ENCODE measurements at places on chromosomes 3 and 15.

DNA sequence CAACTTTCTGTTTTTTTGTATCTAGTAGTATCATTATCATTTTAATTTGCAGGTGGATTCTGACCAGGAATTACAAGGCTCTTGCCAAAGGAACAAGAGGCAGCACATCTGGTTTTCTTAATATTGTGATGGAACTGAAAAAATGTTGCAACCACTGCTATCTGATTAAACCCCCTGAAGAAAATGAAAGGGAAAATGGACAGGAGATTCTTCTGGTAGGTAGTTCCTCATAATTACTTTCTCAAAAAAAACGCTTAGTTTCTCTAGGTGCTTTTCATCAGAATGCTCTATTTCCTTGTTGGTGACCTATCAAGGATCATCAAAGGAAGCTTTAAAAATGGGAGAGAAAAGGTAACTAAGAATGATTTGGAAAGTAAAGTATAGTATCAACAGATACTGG lies 71.6 kb downstream of the CHD2 start:
- no peak for DNase-seq

DNA sequence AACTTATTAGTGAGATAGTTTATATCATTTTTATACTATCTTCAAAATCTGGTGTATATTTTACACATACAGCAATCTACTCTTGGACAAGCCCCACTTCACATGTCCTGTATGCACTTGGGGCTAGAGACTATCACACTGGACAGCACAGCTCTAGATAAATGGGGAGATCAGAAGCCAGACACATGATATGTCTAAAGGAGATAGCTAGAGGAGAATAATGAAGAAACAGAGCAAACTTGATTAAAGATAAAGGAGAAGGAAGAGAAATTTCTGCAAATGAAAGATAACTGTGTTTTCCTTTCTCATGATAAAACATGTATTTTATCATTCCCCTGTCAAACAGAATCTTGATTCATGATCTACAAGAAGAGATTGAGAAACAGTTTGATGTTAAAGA lies 13.0 kb downstream of the CPA3 start:
- DNase-seq, result no peak

DNA sequence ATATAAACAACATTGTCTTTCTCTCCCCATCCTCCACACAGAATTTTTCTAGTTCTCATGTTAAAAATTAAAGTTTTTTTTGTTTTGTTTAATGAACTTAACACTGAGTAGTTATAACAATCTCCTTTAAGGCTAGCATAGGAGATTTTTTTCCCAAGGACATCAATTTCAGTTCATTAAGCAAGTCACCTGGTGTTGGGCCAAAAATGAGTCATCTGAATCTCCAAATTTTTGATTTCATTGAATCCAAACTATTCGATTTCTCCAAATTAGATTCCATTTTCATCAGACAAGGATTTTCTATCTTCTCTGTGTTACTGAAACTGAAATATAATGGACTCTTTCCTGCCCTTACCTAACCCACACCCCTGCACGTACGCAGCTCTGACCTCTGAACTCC lies 631.4 kb upstream of the MDFIC2 start:
- DNase-seq, result no peak

DNA sequence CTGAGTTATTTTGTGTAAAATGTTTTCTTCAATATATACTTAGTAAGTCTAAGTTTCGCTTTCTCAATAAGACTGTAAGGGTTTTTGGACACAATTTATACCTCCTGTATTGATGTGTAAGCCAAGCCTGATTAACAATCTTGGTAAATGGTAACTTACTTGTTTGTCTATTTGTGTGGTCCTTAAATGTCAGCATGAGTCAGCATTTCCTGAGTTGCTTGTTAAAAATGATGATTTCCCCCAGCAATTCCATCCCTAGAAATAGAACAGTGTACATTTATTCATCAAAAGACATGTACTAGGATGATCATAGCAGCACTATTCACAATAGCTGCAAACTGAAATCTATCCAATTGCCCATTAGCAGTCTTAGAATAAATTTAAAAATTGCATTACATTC lies 53.4 kb upstream of the LRIG1 start:
- no peak for DNase-seq

DNA sequence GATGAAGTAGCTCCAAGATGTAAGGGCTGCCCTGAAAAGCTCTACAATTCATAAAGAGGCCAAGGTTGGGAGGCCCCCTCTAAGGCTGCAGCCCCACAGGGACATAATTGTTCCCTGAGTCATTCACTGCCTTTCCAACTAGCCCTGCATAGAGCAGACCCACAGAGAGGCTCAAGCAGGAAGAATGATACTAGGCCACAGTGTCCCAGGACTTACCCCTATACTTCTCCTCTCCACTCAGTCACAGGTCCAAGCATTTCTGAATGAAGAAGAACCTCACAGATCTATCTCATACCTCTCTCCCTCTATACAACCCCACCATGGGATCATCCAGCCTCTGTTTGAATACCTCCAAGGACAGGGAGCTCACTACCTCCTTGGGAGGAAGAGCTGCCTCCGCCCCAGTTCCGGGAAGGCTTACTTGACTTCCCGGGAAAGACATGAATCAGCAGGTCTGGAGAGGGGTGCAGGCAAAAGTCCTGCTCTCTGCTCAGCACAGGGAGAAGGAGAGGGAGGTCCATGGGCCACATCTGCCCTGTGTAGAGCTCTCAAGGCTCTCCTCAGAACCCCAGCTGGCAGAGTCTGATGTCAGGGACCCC lies 6.9 kb upstream of the SKIC8 start:
- no peak for DNase-seq

DNA sequence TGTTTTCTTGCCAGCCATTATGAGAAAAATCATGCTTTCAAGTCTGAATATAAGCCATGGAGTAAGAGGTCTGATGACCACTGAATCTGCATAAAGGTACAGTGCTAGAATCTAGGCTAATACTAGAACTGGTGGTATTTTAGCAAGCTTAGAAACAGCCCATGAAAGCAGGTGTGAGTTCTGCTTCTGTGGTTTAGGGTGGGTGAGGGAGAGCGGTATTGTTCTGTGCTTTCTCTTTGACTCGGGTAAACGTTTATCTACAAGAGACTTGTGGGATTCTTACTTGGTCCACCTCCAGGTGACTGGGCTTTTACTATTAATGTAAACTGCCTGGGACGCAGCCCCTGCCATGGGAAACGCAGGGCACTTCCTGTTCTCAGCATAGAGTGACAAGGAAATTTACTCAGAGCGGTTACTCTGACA lies 55.2 kb downstream of the PGPEP1L start:
- DNase-seq, result no peak

DNA sequence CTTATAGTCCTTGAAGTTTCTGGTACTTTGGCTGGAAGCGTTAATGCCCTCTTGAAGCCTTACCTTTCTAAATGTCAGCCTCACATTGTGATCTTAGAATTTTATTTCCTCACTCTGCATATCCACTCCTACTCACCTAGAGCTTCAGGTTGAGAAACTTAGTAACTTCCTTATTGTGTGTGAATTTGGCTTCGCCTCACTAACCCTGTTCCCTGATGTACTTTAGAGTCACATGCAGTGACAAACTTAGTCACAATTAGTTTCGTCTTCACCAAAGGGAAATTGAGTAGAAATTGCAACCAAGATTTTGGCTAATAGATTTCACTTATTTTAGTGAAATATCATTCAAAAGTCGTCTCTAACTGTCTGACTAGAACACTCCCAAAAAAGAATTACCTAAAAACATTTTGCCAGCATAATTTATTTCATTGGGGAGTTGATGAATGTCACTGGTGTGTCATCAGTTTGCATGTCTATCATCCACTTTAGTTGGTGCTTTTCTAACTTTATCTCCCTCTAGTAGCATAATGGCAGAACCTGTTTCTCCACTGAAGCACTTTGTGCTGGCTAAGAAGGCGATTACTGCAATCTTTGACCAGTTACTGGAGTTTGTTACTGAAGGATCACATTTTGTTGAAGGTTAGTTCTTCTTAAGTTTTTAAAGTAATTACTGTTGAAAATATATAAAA lies 960 bp downstream of the MFN1 start:
- DNase-seq, result no peak

DNA sequence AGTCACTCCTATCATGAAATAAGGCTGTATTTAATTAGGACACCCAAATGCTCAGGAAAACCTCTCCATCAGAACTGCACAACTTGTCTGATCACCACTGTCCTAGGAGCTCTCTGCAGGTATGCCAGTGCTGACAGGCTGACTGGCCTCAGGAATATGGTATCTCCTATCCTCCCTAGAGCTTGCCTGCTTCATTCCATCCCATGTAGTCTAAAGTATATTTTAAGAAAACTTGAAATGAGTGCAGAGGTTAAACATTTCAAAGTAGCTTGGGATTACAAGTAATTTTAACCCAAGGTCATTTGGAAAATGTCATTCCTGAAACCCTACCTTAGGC lies 23.7 kb downstream of the FILIP1L start:
- DNase-seq, result no peak

GRCh38 chr3:148948913-148949657 lies 42.3 kb upstream of the GYG1 start:
- no peak for DNase-seq

GRCh38 chr15:48176112-48176511 lies 2.0 kb downstream of the MYEF2 start:
- DNase-seq, result no peak

DNA sequence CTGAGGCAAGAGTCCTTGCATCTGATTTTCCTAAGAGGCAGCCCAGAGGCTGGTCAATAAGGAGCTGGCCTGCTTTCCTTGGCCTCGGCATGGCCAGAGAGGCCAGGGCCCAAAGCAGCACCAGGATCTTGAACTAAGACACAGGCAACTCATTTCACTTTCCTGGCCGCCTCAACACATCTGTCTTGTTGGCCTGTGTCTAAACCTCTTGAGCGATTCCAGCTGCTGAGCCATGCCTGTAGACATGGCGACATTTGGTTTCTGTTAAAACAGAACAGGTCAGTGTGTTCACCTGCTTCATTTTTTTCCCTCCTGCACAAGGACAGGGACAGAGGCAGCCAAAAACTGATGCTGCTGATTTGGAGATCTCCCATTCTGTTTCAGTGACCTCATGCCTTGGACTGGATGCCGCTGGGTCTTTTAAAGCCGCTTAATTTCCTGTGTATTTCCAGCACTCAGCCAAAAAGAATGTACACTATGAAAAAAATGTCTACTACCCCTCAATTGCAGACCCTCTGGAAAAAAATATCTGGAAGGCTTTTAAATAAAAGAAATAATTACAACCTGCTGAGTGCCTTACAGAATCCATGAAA lies 266.6 kb upstream of the ICE2 start:
- no peak for DNase-seq

DNA sequence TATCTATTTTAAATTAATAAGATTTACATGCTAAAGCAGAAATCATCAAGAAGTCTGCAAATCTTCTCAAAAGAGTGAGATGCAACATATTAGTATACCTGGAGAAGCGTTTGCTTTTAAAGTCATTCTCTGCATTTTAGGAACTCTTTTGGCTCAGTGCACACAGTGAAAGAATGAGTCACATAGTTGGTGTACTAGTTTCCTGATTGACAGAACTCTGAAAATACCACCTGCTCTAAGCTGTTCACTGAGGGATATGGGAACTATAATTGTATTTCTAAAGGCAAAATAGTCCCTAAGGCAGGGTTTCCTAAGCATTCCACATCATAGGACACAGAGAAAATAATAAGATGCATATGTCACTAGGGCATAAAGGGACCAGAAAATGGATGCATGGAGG lies 838.5 kb downstream of the DIPK2A start:
- DNase-seq, result no peak

DNA sequence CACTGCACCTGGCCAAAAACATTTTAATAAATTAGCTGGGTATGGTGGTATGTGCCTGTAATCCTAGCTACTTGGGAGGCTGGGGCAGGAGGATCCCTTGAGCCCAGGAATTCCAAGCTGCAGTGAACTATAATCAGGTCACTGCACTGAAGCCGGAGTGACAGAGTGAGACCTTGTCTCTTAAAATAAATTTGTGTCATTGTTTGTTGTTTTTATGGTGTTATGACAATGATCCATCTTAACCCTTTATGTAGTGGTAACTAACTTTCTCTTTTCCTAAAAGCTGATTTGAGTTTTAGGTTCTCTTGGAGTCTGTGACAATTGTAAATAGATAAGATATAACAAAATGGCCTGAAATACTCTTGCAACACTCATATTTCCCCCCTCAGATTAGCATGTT lies 20.7 kb downstream of the FLNB start:
- no peak for DNase-seq

GRCh38 chr3:66593978-66594377 lies 93.2 kb upstream of the LRIG1 start:
- DNase-seq, result no peak

DNA sequence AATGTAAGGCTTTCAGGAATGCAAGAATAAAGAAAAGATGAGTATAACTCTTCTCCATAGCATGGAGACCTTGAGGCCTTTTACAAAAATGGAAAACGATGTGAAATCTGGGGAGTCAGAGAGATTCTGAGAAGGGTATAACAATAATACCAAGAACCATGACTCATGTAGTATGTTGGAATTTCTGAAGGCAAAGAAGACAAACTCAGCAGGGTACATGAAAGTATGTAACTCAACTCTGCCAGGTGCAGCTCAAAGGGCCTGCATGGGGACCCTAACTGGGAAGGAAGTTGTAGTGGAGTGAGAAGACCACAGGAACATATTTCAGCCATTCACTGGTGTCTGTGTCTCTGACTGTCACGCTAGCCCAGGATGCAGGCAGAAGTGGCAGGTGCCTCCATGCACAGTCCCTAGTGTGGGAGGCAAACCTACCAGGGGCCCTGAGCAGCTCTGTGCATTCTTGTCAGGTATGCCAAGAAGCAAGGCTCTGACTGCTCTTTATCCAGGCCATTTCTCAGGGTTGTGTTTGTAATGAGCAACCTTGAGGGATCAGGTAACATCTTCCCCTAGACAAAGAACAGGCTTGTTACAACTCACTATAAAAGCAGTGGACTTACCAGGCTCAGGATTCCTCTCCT lies 57.2 kb downstream of the GPR156 start:
- no peak for DNase-seq

- no peak for DNase-seq
These were observed 24.6 kb upstream of the AP4E1 start for GRCh38 chr15:50883903-50884302.

- no peak for DNase-seq
These were observed 620.2 kb downstream of the RBMS3 start for GRCh38 chr3:29901097-29901496.
